ENCODE measurements at places on chromosomes 2 and 18. TPM values are rescaled to one million over a fixed set of nuclear protein-coding genes. Genes with fewer than 3 reads are reported as not detected.

GRCh38 chr2:96500385-96501066, 4.6 kb downstream of the NEURL3 start:
- DNase-seq: no peak

DNA sequence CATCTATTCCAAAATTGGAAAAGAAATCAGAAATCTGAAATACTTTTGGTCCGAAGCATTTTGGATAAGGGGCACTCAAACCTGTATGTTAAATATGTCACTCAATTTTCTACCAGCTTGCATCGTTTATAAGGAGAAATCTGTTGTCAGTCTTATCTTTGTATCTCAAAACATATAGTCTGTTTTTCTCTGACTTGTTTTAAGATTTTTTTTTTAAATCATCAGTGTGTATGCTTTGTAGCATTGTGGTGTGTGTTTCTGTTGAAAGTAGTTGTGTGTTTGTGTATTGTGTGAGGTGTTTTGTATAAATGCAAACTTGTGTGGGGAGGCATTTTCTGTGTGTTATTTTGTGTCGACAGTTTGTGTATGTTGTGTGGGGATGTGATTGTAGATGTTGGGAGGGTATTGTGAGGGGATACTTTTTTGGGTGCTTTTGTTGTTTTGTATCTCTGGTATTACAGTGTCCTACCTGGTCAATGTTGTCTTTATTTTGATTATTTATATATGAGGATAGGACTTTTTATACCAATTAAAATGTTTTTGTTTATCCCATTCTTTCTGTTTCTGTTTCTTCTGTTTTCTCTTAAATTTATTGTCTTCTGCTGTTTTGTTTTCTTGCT, 30.9 kb downstream of the SMCHD1 start:
- no peak for DNase-seq

Gene MTIF2
- 68.4 TPM for total RNA-seq

DNA sequence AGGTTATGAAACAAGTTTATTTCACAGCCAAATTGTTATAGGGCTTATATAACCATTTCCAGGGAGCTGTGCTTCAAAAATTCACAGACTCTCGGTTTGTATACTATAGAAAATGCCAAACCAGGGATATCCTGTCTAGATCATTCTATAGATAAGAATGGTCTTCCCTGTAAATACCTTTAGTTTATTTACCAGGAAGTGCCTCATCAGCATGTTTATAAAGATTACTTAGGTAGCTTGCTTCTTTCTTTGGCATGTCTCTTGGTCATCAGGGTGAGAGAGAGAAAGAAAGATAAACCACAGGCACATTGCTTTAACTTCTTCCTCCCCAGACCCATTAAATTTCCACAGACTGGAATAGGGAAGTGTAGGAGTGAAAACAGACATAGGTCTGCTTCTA, 439.4 kb downstream of the SPAG16 start:
- no peak for DNase-seq

Gene HAAO
- total RNA-seq: not detected

DNA sequence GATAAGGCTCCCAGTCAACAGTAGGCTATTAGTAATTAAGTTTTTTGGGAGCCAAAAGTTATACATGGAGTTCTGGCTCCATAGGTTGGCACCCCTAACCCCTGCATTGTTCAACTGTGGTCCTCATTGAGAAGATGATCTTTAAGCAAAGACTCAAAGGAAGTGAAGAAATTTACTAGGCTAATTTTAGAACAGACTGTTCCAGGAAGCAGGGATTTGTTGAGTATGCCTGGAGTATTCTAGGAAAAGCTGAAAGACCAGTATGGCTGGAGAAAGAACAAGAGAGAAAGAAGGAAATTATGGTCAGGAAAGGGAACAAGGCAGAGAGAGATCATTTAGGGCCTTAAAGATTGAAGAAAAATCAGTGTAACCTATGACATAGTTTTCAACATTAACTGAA, 125.1 kb downstream of the PMAIP1 start:
- no peak for DNase-seq

DNA sequence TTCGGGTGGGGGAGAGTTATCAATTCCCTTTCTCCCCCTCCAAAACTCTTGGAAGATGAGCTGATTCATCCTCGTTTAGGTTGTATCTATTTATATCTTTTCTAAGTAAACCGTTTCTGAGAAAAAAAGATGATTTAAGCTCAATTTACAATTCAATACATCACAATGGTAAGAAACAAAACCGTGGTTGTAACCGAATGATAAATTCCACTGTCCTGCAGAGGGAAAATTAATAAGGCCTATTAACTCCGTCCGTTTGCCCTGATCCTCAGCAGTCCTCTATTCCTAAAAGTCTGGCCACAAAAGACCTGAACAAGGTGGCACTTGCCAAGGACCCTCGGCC, 286.2 kb downstream of the TCF4 start:
- DNase-seq: no peak

DNA sequence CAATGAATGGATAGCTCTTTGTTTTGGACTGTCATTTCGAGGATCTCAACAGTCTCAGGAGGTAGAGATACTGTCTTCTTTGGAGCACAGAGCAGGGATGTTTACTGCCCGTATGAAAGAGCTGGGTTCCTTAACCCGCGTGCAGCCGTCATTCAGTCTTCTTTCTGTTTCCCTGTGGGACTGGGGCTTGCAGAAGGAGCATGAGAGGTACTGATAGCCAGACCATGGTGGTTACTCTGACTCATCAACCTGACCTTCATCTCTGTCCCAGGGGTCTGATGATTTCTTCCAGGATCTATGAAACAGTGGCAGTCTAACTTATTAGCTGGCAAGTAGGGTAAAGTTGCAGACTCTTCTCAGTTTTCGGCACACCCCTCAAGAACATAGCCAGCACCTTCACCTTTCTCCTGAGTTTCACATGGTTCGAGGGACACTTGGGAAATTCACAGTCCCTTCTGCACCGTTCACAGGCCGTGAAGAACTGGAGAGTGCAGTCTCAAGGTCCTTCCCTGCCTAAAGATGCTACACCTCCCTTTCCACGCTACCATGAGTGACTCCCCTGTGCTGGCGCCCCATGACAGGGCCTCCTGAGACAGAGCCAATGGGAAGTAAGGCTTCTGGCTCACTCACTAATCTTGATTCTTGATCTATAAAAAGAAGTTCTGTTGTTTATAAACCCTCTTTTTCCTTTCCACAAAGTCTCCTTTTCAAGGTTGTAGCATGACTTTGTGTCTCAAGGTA, 226.2 kb downstream of the MC4R start:
- peak; percentile 60 for DNase-seq

GRCh38 chr2:46075848-46076247, 221.4 kb upstream of the EPAS1 start:
- DNase-seq: peak; percentile 56

DNA sequence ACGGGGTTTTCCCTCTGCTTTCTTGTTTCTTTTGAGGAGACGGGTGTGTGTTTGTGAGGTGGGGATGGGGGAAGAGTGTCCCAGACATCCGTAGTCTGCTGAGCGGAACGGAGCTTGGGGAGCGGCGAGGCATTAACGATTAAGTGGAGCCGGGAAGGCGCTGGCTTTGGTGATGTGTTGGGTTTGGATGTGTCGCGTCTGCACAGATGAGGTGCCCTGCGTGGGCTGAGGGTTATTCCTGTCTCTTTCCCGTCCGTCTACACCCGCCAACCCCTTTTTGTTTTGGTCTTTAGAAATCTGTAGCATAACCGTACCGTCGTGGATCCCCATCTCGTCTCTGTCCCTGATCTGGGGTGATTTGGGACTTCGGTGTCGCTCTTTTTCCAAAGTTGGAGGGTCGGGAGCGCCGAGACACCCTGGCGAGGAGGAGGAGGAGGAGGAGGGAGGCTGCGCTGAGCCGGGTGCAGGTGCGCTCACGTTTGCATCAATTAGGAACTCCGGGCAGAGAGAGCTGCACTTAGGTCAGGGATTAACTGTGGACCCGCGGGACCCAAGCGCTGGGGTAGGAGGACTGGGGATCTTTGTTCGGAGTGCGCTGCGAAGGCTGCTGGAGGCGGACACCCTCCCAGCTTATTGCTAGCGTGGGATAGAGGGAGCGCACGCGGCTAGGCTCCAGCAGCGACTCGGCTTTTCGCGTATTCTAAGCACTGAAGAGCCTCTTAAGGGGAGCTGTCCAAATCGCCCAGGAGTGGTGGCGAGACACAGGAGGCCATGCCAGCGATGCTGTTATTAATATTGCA, 720.3 kb downstream of the DPP10 start:
- DNase-seq: no peak

DNA sequence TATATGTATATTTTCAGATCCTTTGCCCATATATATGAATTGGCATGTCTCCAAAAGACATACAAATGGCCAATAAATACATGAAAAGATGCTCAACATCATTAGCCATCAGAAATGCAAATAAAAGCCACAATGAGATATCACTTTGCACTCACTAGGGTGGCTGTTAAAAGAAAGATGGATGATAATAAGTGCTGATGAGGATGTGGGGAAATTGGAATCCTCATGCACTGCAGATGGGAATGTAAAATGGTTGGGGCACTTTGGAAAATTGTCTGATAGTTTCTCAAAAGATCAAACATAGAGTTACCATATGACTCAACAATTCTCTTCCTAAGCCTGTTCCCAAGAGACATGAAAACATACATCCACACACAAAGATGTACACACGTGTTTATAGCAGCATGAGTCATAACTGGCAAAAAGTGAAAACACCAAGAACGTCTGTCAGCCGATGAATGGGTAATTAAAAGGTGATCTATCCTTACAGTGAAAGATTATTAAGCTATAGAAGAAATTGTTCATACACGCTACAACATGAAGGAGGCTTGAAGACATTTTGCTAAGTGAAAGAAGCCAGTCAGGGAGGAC, 19.7 kb downstream of the NGEF start:
- DNase-seq: no peak

DNA sequence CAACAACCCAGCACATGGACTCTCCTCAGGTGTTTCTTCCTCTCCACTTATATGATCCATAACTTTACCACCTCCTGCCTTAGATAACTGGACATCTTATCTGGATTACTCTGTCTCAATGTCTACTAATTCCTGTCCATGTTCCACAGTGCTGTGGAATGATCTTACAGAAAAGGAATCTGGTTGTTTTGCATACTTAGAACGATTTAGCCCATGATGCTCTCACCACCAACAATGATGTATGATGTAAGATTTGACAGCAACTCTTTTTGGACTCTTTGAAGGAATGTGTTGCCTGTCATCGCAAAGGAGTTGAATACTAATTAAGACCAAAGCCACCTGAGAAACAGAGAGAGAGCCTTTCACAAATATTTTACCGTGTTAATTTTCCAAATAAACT, 37.7 kb upstream of the SYT4 start:
- DNase-seq: no peak

Gene TEKT4
- total RNA-seq: not detected

Gene REG3A
- not detected for total RNA-seq

DNA sequence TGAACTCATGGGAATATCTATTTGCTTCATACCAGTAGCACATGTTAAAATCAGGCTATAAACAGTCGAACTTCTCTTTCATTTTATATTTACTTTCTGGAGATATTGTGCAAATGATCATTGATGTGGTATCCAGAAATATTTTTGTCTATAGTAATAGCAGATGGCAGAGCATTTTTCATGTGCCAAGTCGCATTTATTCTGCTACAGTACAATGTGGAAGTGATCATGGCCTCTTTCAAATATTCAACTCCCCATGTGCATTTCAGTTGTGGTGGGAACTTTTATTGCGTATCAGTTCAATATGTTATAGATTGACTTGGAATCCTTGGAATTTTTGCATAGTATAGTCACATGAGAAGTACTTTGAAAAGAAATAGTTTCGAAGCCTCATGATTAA, 57.4 kb downstream of the RHBDD1 start:
- DNase-seq: no peak

- no peak for DNase-seq
Measured at GRCh38 chr2:30747206-30747605, 60.0 kb downstream of the CAPN13 start.

Gene RNASEH1
- 68.2 TPM for total RNA-seq

- no peak for DNase-seq
Measured at GRCh38 chr2:238087211-238087610, 12.9 kb upstream of the ESPNL start.

Gene WDFY1
- 24.3 TPM for total RNA-seq

DNA sequence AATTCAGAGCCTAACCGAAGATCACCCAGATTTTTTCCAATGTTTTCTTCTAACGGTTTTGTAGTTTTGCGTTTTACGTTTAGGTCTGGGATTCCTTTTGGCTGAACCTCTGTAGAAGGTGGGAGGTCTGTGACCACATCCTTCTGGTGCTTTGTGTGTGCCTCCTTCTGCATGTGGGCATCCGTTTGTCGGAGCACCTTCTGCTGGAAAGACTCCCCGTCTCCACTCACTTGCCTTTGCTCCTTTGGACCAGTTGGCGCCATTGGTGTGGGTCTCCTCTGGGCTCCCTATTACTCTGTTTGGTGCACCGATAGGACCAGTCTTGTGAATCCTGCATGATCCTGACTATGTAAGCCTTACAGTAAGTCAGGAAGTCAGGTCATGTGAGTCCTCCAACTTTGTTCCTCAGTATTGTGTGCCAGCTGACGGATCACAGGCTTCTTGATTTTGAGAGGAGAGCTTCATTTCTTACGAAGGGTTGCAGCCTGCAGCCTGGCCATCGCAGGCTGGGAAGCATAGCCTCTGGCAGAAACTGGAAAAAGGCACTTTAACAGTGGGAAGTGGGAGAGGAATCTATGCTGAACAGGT, 13.6 kb downstream of the AQP12A start:
- DNase-seq: no peak
